ENCODE measurements at places on chromosomes 12 and 14. TPM values are rescaled to one million over a fixed set of nuclear protein-coding genes. Genes with fewer than 3 reads are reported as not detected.

- H3K4me3 ChIP-seq, result no peak overlapping the region
- peaks cover 8% of the 10 kb centered on the region for H3K4me1 ChIP-seq
- H3K36me3 ChIP-seq, result no peaks in the 10 kb centered on the region
- DNase-seq, result no peak
- H3K27me3 ChIP-seq, result no peaks in the 10 kb centered on the region
Observed at GRCh38 chr12:116360579-116361413, 83.3 kb upstream of the MED13L start.

DNA sequence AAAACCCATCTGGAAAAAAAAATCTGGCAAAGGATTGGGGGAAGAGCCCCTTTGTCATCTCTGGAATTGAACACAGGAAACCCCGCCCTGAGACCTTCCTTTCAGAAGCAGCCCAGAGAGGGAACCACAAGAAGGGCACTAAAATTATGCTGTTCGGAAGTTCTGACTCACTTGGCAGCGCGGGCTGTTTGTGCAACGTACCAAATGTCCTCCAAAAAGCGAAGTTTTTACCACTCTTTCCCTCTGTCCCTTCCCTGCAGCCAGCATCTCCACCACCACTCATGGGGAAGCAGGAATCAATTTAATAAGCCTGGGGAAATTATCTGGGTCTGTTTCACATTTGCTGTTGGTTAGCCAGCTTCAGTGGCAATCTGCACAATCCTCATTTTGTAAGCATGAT, 3.2 kb upstream of the SYNE3 start:
- peak overlapping the region; percentile 43 for H3K27ac ChIP-seq
- H3K36me3 ChIP-seq, result no peaks in the 10 kb centered on the region
- H3K4me3 ChIP-seq, result no peak overlapping the region
- H3K4me1 ChIP-seq, result peaks cover 9% of the 10 kb centered on the region
- no peaks in the 10 kb centered on the region for H3K27me3 ChIP-seq
- peak; percentile 74 for DNase-seq

GRCh38 chr12:46830731-46831334, 5.0 kb upstream of the SLC38A4 start:
- no peak for DNase-seq
- H3K27ac ChIP-seq, result no peak overlapping the region
- peak overlapping the region; percentile 44 for H3K4me3 ChIP-seq
- H3K4me1 ChIP-seq, result peaks cover 4% of the 10 kb centered on the region
- H3K36me3 ChIP-seq, result no peaks in the 10 kb centered on the region
- H3K27me3 ChIP-seq, result no peaks in the 10 kb centered on the region

GRCh38 chr14:95289323-95290010, 30.2 kb downstream of the CLMN start:
- peak overlapping the region; percentile 49 for H3K27ac ChIP-seq
- no peak for DNase-seq
- H3K36me3 ChIP-seq, result no peaks in the 10 kb centered on the region
- H3K4me1 ChIP-seq, result no peaks in the 10 kb centered on the region
- H3K27me3 ChIP-seq, result no peaks in the 10 kb centered on the region
- no peak overlapping the region for H3K4me3 ChIP-seq

Gene CSRP2
- 32.0 TPM for total RNA-seq

GRCh38 chr14:24565766-24566165, 10.3 kb downstream of the CTSG start:
- H3K4me1 ChIP-seq, result no peaks in the 10 kb centered on the region
- no peaks in the 10 kb centered on the region for H3K36me3 ChIP-seq
- no peak overlapping the region for H3K27ac ChIP-seq
- no peak overlapping the region for H3K4me3 ChIP-seq
- no peak for DNase-seq

DNA sequence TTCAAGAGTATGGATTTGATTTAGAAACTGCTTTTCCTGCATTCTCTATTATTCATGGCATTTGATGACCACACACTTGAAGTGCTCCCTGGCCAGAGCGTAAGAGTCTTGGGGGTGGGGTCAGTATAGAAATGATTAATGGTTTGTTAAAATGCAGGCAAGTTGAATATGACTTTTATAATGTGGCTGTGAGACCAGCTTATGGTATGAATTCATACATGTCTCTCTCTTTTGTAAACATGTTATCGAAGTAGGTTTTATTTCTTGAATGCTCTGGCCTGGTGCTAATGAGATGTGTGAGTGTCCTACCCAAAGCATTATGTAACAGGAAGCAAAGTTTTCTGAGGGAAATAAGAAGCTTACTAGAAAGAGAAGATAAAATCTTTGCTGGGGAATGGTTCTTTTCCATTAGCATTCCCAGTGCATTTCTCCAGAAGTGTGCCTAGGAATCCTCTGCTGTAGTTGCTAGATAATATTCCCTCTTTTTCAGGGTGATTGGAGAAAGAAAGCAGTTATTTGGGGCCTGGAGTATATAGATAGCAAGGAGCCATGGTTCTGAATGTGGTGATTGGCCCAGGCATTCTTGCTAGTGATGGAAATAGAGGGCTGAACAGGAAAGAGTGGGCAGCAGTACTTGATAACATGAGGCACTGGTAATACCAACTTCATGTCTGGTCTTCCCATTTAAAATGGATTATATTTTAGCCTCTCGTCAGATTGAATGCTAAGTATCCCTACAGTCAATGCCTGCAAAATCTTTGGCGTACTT, 289.7 kb downstream of the RAD51B start:
- DNase-seq, result no peak
- H3K27me3 ChIP-seq, result no peaks in the 10 kb centered on the region
- H3K36me3 ChIP-seq, result no peaks in the 10 kb centered on the region
- H3K27ac ChIP-seq, result peak overlapping the region; percentile 62
- no peak overlapping the region for H3K4me3 ChIP-seq
- no peaks in the 10 kb centered on the region for H3K4me1 ChIP-seq

GRCh38 chr12:110108309-110109036, 15.7 kb upstream of the IFT81 start:
- H3K27me3 ChIP-seq, result no peaks in the 10 kb centered on the region
- no peak overlapping the region for H3K4me3 ChIP-seq

DNA sequence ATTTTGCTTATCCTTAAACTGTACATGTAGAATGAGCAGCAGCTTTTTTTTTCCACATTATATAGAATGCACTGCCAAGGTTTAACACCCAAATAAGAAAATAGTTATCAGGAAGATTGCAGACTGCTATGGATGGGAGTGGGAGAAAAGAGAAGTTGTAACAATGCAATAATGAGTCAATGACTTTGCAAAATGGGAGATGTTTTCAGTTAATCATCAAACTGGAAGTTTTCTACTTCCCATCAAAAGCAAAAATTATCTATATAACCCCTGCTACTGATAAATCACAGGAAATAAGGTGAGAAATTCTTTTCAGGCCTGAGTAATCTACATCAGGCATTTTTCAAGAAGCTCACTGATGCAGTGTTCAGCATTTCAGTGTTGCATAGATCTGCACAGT, 309.1 kb downstream of the GXYLT1 start:
- no peaks in the 10 kb centered on the region for H3K4me1 ChIP-seq
- DNase-seq, result no peak
- no peak overlapping the region for H3K4me3 ChIP-seq
- no peaks in the 10 kb centered on the region for H3K36me3 ChIP-seq
- no peak overlapping the region for H3K27ac ChIP-seq
- no peaks in the 10 kb centered on the region for H3K27me3 ChIP-seq

GRCh38 chr14:105271224-105271890, 23.0 kb downstream of the BTBD6 start:
- no peaks in the 10 kb centered on the region for H3K36me3 ChIP-seq
- H3K27ac ChIP-seq, result no peak overlapping the region
- no peaks in the 10 kb centered on the region for H3K27me3 ChIP-seq
- H3K4me1 ChIP-seq, result no peaks in the 10 kb centered on the region
- no peak for DNase-seq

GRCh38 chr14:105427936-105428485, 8.4 kb downstream of the MTA1 start:
- H3K27me3 ChIP-seq, result no peaks in the 10 kb centered on the region
- no peaks in the 10 kb centered on the region for H3K36me3 ChIP-seq
- DNase-seq, result no peak
- H3K4me1 ChIP-seq, result no peaks in the 10 kb centered on the region

Gene WNT5B
- 7.2 TPM for total RNA-seq

Gene CHGA
- not detected for total RNA-seq

- no peaks in the 10 kb centered on the region for H3K4me1 ChIP-seq
- no peak overlapping the region for H3K27ac ChIP-seq
- no peaks in the 10 kb centered on the region for H3K27me3 ChIP-seq
- no peak overlapping the region for H3K4me3 ChIP-seq
- H3K36me3 ChIP-seq, result no peaks in the 10 kb centered on the region
Observed at GRCh38 chr12:85821759-85822158, 14.4 kb downstream of the RASSF9 start.

Gene C12orf42
- 0.21 TPM for total RNA-seq

- H3K27me3 ChIP-seq, result no peaks in the 10 kb centered on the region
- no peaks in the 10 kb centered on the region for H3K36me3 ChIP-seq
- H3K4me1 ChIP-seq, result no peaks in the 10 kb centered on the region
- DNase-seq, result no peak
- H3K4me3 ChIP-seq, result no peak overlapping the region
- no peak overlapping the region for H3K27ac ChIP-seq
Observed at GRCh38 chr14:104514156-104514848, 65.3 kb upstream of the C14orf180 start.

DNA sequence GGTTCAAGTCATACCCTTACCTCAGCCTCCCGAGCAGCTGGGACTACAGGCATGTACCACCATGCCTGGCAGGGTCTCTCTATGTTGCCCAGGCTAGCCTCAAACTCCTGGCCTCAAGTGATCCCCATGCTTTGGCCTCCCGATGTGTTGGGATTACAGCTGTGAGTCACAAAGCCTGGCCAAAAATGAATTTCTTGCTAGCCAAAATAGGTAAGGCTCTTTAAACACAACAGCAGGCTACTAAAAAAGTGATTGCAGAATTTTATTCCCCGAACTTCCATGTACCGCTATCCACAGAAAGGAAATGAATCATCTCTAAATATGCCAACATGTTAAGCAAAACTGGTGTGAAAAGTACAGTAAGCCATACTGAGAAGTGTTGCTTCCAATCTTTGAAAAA, 50.6 kb downstream of the WDHD1 start:
- no peaks in the 10 kb centered on the region for H3K36me3 ChIP-seq
- H3K4me3 ChIP-seq, result no peak overlapping the region
- H3K4me1 ChIP-seq, result no peaks in the 10 kb centered on the region

Gene PRH2
- not detected for total RNA-seq

DNA sequence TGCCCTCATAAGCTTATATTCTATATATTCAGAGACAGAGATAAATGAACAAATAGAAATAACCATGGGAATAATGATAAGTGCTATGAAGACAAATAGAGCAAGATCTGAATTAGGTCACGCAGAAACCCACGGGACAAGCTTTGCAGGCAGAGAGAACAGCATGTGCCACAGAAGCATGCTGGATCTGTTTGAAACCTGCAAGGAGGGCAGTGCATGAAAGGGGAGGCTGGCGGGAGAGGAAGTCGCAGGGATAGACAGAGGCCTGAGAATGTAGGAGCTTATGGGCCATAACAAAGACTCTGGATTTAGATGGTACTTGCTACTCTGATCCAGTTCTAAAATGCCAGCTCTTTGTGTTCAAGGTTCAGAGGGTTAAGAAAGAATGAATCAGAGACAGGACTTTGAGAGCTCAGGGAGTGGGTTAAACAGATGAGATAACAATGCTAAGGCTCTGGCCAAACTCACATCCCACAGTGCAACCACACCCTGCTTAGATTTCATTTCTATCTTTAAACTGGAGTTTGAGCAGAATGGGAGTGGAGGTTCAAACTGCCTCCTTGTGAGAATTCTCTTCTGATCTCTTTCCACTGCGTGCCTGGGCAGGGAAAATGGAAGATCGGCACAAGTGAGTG, 49.2 kb upstream of the PPP1R12A start:
- no peak overlapping the region for H3K27ac ChIP-seq
- no peaks in the 10 kb centered on the region for H3K36me3 ChIP-seq
- DNase-seq, result no peak
- no peaks in the 10 kb centered on the region for H3K27me3 ChIP-seq
- H3K4me1 ChIP-seq, result no peaks in the 10 kb centered on the region
- H3K4me3 ChIP-seq, result no peak overlapping the region

GRCh38 chr12:1044199-1044598, 53.2 kb downstream of the ERC1 start:
- H3K4me1 ChIP-seq, result no peaks in the 10 kb centered on the region
- no peak overlapping the region for H3K4me3 ChIP-seq
- no peaks in the 10 kb centered on the region for H3K36me3 ChIP-seq
- no peak for DNase-seq
- no peak overlapping the region for H3K27ac ChIP-seq

- no peak overlapping the region for H3K4me3 ChIP-seq
- no peaks in the 10 kb centered on the region for H3K36me3 ChIP-seq
- no peaks in the 10 kb centered on the region for H3K4me1 ChIP-seq
- no peak overlapping the region for H3K27ac ChIP-seq
- no peak for DNase-seq
Observed at GRCh38 chr12:53123578-53124351, 20.5 kb downstream of the SOAT2 start.

- H3K27ac ChIP-seq, result no peak overlapping the region
- no peaks in the 10 kb centered on the region for H3K36me3 ChIP-seq
- no peaks in the 10 kb centered on the region for H3K4me1 ChIP-seq
- no peak for DNase-seq
- no peak overlapping the region for H3K4me3 ChIP-seq
Observed at GRCh38 chr12:79384551-79384950, 306.2 kb downstream of the PAWR start.

Gene ABCD2
- total RNA-seq, result 2.2 TPM

DNA sequence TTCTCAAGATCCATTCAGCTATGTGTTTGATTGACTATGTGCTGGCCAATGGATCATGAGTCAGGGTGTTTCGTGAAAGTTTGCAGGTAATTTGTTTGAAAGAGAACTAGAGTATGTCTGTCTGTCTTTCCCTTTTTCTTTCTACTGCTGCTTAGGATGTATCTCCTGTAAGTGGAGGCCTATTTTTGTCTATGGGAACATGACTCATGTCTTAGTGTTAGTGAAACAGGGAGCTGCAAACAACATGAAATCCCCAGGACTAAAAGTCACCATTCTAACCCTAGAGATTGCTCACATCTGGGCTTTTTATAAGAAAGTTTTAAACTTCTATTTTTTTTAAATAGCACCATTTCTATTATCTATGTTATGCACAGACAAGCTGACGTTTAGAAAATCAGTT, 333.0 kb downstream of the CCER1 start:
- no peak overlapping the region for H3K4me3 ChIP-seq
- no peaks in the 10 kb centered on the region for H3K4me1 ChIP-seq
- no peaks in the 10 kb centered on the region for H3K36me3 ChIP-seq
- H3K27me3 ChIP-seq, result no peaks in the 10 kb centered on the region

DNA sequence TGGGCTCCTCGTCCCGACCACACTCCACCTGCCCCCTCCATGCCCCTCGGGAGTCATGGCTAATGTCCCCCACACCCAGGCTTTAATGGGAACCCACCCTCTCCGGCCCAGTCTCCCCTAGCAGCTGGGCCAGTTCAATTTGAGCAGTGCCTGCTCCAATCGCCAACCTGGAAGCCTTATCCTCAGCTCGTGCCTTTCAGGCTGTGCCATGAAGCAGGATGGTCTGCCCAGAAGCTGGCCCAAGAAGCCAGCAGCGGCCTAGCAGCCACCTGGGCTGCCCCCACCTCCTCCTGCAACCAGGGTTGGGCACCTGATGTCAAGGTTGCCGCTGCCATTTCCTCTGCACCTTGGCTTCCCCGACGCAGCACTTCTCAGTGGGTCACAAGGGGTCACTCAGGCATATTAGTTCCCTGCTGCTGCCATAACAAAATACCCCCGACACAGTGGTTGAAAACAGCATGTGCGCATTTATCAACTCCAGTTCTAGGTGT, 2.3 kb upstream of the CLBA1 start:
- H3K27me3 ChIP-seq, result no peaks in the 10 kb centered on the region
- no peak for DNase-seq
- H3K4me1 ChIP-seq, result no peaks in the 10 kb centered on the region
- H3K4me3 ChIP-seq, result no peak overlapping the region
- H3K36me3 ChIP-seq, result no peaks in the 10 kb centered on the region

Data from uterus (tissue), 4 donors.